ENCODE measurements at places on chromosomes 3 and 15. TPM values are rescaled to one million over a fixed set of nuclear protein-coding genes. Genes with fewer than 3 reads are reported as not detected.
A peak's percentile ranks its signal among the peaks of the same experiment; 100 is the strongest.

- DNase-seq, result no peak
Measured at GRCh38 chr3:41580274-41580959, 381.1 kb downstream of the CTNNB1 start.

DNA sequence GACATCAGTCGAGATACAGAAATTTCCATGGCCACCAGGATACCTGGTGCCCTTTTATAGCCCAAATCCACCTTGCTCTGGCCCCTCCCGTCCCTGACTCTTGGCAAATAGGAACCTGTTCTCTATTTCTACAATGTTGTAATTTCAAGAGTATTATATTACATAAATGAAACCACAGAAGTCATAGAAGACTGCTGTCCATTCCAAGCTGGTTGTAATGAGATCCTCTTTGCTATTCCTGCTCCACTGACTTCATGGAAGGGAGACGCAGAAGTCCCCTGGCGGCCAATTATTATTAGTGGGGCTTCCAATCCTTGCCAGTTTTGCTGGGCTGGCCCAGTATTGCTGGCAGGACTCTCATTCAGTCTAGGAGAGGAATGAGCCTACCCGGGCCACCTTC lies 26.6 kb downstream of the DCP1A start:
- DNase-seq, result no peak

GRCh38 chr15:23853286-23853685 lies 166.2 kb upstream of the NDN start:
- DNase-seq, result no peak

GRCh38 chr15:45585069-45585791 lies 1.9 kb upstream of the BLOC1S6 start:
- peak; percentile 11 for DNase-seq

DNA sequence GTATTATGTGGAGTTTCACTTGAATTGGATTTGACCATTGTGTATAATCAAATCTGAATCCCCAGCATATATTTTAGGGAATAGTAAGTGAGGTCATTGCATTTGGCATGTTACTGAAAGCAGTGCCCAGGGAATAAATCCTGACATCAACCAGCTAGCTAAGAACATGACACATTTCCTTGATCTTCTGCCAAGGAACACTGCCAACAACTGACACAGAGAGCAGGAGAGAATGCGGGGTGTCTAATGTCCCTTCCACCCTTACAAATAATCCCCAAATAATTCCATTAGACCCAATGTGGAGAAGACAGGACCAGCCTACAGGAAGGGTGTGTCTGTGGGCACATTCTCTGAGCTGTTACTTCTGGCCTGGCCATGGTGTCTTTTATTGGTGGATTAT lies 30.6 kb upstream of the UBE3A start:
- DNase-seq, result no peak

- DNase-seq, result peak; percentile 51
Measured at GRCh38 chr3:71726146-71726545, 944 bp upstream of the EIF4E3 start.

GRCh38 chr3:62722344-62722743 lies 152.9 kb downstream of the CADPS start:
- no peak for DNase-seq

DNA sequence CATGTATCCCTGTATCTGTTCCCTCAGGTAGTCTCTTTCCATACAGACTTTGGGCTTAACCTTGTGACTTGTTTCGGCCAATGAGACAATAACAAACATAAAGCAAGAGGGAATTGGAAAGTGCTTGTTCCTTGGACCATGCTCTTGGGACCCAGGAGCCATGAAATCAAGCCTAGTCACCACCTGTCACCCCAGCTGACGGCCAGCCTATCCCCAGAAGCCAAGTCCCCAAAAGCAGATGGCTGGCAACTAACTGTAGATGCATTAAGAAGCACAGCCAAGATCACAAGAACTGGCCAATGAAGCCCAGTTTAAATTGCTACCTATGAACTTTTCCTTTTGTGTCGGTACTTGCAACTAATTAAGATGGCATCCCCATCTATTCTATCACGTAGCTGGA lies 822.0 kb downstream of the CADM2 start:
- no peak for DNase-seq

- DNase-seq, result no peak
Measured at GRCh38 chr3:171678971-171679492, 131.3 kb downstream of the PLD1 start.

DNA sequence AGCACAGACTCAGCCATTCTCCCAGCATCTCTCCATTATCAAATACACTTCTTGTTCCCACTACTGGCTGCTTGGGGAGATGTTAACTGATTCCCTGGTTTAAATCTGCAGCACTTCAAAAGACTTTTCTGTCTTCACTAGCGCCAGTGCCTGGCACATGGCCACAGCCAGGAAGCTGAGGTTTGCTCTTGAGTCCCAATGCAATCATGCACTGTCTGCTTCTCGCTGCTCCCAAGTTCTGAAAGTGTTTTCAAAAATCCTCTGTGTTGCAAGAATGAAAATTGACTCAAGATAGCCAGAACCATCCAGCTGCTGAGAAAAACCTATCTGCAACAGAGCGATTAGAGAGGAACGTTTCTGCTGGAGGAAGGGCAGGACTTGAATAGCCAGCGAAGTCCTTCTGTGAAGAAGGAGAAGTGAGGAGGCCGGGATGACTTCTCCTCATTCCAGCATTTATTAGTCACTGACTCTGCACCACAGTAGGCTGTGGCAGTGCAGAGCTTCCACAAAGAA lies 358.4 kb upstream of the NR2F2 start:
- DNase-seq, result no peak

GRCh38 chr3:194281306-194281705 lies 69.8 kb downstream of the CPN2 start:
- DNase-seq, result no peak

- no peak for DNase-seq
Measured at GRCh38 chr15:27956285-27956684, 142.8 kb downstream of the OCA2 start.

PYGO1 gene
- total RNA-seq, result not detected

CCR8 gene
- total RNA-seq, result 0.75 TPM

GCSAM gene
- 12.1 TPM for total RNA-seq

ST3GAL6 gene
- total RNA-seq, result not detected

IL17RE gene
- 3.1 TPM for total RNA-seq

COL6A5 gene
- not detected for total RNA-seq

ACKR4 gene
- total RNA-seq, result 0.09 TPM

MYO1E gene
- 8.0 TPM for total RNA-seq

IGSF11 gene
- total RNA-seq, result 0.09 TPM

Data from activated CD4-positive, alpha-beta T cell treated with anti-CD3 and anti-CD28 coated beads for 36 hours (primary cell).